ENCODE measurements at places on chromosomes 2 and 18.

GRCh38 chr2:224944707-224945547, 97.3 kb downstream of the DOCK10 start:
- no peak for DNase-seq

- DNase-seq: peak; percentile 34
These were observed 332.3 kb downstream of the NCKAP5 start for GRCh38 chr2:133235968-133236367.

DNA sequence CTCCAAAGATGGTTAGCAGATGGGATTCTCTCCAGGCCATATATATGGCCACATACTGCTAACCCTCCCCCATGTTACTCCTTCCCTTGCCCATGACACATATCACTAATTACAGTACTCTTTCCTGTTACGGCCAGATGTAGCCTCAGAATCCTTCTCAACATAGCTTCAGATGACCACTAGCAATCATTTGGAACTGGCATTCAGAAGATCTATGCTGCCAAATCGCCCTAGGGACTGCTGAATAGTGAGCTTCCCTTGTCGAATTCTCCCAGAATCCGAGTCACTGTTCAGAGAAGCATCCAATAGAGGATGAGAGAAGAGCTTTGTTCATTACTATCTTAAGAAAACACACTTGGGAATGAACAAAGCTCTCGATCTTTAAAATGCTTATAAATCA, 121.2 kb upstream of the TANK start:
- no peak for DNase-seq

GRCh38 chr18:60987963-60988362, 345.3 kb upstream of the CDH20 start:
- DNase-seq: peak; percentile 88

GRCh38 chr2:156666130-156666785, 230.1 kb downstream of the GPD2 start:
- DNase-seq: no peak

DNA sequence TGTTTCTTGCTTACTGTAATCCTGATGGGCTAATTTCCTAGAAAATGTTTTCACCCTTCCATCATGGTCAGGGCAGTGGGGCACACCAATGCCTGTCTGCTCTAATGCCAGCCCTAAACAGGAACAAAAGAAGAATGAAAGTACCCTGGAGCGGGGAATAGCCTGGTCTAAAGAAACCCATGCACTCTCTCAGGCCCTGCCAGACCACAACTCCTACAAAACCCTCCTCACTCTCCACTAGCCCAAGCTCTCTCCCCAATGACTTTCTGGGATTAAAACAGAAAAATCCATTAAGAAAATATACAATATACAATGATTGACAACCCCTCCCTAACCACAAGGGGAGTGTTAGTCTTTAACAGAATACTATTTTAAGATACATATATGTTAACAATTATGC, 67.6 kb downstream of the AAK1 start:
- DNase-seq: no peak

GRCh38 chr18:39019989-39020388, 1454.4 kb upstream of the CELF4 start:
- no peak for DNase-seq

DNA sequence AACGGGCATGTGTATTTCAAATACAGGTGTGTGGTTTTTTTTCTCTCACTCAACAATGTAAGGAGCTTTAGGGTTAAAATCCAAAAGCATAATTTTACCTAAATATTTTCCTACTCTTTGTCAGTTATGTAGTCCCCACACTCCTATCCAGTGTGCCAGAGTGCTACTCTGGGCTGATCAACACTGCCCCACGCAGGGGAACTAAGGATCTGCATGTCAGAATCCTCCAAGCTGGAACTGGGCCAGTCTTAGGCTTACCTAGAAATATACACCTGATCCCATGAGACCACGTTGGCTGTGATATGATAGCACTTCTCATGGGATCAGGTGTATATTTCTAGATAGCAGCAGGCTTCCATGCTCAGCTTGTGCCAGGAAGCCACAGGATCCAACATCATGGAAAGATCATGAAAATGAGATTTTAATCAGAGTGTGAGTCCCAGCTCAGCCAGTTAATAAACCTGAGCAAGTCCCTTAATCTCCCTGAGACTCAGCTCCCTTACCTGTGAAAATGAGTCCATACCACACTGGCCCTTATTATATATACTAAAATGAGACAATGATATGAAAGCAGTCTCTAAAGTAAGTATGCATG, 29.7 kb downstream of the CCDC141 start:
- DNase-seq: peak; percentile 17

DNA sequence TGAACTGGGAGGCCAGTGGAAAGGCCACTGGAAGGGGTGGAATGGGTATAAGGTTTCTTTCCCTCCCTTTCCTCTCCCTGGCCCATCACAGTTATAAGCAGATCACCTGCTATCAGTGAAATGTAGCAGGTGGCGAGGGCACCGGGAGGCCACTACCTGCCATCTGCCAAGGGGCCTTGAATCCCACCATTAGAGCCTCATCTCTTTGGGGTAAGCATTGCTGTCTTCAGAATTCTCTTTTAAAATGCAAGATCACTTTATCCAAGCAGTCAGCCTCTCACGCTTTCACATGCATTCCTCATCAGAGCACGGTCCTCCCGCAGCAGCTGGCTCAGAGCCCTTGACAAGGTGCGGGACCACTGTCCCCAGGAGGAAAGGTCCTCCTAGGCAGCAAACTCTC, 268.5 kb downstream of the CELF4 start:
- no peak for DNase-seq

DNA sequence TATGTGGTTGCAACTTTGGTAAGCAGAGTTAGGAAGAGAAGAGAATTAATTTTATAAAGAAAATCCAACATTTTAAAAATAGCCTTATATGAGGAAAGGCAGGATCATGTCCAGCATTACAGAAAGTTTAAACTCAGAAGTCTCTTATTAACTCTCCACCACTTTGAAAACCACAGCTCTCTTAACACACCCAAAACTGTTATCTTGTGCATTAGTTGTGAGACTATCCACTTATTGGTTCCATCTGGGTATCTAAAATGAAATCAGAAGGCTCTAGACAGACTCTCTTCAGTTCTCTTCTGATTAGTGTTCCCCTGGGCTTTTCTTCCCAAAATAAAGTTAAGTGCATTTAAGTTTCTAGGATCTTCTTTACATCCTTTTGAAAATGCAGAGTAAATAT, 251.5 kb downstream of the TXNL1 start:
- no peak for DNase-seq

GRCh38 chr2:147663962-147664361, 180.9 kb upstream of the ACVR2A start:
- DNase-seq: no peak

- DNase-seq: peak; percentile 23
These were observed 12.2 kb downstream of the WNT10A start for GRCh38 chr2:218892693-218893348.

DNA sequence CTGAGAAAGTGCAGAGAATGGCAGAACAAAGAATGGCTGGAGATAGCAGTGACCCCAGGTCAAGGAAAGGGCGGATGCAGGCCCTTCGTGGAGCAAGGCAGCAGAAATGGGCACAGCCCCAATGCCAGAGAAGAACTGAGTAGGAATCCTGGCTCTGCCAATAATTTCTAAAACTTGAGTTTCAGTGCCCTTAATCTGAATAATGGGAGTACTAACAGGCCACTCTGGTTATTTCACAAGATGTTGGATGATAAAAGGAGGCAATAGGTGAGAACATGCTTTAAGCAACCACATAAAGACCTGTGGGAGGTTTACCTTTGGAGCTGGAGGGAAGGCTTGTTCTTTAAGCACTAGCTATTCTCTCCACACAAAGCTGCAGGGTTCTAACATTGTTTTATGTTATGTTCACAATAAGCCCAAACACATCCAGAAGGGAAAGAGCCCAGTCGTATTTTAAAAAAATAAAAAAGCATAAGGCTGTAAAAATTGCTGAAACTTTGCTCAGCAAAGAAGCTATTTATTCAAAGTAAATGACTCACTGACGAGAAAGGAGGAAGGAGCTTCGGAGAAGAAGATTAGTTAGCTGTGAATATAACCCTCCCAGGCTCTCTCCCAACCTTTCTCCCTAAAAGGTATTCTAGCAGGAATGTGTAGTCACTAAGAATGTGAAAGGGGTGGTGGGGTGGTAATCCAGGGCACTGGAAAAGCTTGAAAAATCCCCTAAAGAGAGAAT, 470.2 kb downstream of the TXNL1 start:
- DNase-seq: peak; percentile 82

GRCh38 chr2:186891185-186891621, 42.2 kb upstream of the ZSWIM2 start:
- peak; percentile 77 for DNase-seq

DNA sequence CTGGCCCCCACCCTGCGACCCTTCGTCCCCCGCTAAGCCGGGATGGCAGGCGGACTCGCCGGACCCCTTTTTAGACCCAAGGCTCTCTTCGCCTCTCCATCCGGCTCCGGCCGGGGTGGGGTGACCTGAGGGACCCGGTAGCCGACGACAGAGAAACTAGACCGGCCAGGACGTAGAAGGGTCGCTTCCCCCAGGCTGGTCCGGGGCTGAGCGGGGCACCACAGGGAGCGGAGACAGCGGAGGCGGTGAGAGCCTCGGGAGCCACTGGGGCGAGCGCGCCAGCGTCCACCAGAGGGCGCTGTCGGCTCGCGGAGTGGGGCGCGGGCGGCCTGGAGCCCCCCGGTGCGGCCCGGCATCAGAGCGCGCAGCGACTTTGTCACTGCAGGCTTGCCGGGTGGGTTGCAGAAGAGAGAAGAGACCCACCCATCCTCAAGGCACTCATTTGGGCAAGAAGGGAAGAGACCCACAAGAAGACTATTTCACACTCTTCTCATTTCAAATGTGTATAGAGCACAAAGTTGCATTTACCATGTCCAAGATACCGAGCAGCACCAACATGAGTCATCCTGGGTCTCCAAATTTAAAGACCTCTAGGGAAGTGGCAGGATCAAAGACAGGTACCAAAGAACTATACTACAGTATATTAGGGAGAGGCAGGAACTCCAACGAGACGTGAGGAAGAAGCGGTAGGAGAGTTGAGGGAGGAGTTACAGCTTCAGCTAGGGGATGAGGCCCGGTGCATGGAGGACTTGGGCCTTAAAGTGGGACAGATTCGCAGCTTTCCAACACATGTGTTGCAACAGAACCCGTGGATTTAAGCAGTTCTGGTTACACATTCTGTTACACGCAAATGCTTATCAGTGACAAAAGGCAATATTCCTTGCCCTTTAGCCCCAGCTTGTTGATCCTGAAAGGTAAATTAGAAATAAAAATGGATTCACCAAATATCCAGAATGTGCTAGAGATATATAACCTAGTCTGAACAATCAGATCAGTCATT, 7.6 kb upstream of the PRKCE start:
- DNase-seq: peak; percentile 42

- DNase-seq: no peak
These were observed 14.8 kb downstream of the SCN9A start for GRCh38 chr2:166360906-166361305.

DNA sequence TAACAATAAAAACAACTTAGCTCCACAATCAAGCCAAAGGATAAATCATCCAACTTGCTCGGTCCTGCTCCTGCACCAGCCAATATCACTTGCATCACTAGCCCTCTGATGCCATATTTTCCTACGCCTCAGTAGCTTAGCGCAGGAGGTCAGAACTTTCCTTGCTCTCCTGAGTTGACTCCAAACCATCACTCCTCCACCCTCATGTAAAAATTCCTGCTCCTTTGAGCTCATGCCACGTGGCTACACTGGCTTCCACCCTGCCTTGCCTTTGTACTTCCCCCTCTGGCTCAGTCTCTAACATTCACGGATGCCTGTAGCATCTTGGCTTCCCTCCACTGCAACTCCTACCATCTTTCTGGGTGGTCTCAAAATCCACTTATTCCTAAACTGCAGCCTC, 25.2 kb downstream of the AAK1 start:
- peak; percentile 82 for DNase-seq

All from fibroblast of the aortic adventitia (primary cell).